ENCODE measurements at places on chromosomes 7 and 10.

- no peak for DNase-seq
Measured at GRCh38 chr10:132299371-132300336, 8.1 kb downstream of the STK32C start.

DNA sequence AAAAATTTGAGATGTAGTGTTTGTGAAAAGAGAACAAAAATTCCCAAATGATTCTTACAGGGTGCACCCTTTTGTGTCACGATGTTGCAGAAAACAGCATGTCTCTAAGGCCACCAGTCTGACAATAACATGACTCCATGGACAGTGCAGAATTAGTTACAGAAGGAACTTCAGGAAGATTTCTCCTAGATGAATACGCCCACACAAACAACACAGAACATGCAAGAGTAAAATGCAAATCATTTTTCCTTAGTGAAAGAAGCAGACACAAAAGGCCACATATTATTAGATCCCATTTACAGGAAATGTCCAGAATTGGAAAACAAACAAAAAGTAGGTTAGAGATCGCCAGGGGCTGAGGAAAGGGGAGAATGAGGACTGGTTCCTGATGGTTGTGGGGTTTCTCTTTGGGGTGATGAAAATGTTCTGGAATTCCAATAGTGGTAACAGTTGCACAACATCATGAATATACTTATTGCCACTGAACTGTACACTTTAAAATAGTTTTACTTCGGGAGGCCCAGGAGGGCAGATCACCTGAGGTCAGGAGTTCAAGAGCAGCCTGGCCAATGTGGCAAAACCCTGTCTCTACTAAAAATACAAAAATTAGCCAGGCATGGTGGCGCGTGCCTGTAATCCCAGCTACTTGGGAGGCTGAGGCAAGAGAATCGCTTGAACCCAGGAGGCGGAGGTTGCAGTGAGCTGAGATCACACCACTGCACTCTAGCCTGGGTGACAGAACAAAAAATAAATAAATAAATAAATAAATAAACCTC is 10.2 kb downstream of the ZC3HAV1 start:
- DNase-seq: no peak

GRCh38 chr7:156785998-156786543 is 106.9 kb downstream of the LMBR1 start:
- DNase-seq: no peak

GRCh38 chr7:139374246-139374645 is 14.6 kb downstream of the LUC7L2 start:
- DNase-seq: no peak

Measured in stimulated activated CD4-positive, alpha-beta T cell treated with anti-CD3 and anti-CD28 coated beads, TNF-alpha, amount 100 ng/mL, for 4 hours (primary cell).